ENCODE measurements at places on chromosomes 2 and 18. TPM values are rescaled to one million over a fixed set of nuclear protein-coding genes. Genes with fewer than 3 reads are reported as not detected.

DNA sequence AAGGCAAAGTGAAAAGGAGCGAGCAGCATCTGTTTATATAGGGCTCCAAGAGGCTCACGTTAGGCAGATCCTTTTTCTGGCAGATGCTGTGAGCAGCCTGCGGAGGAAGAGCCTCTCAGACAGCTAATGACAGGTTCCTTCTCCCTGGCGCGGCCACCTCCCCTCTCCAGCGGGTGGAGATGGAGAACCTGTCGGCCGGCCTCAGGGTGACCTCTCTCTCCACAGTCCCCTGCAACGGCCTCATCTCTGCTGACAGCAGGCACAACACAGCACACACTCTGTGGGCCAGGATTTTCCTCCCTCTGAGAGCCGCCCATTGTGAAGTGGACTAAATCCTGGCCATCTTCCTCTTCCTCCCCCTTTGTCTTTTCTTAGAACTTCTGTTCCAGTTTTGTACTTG is 119.8 kb downstream of the PRKCE start:
- H3K27ac ChIP-seq: peak overlapping the region; percentile 63
- H3K4me3 ChIP-seq: no peak overlapping the region

MYO5B gene
- total RNA-seq: 6.7 TPM

DNA sequence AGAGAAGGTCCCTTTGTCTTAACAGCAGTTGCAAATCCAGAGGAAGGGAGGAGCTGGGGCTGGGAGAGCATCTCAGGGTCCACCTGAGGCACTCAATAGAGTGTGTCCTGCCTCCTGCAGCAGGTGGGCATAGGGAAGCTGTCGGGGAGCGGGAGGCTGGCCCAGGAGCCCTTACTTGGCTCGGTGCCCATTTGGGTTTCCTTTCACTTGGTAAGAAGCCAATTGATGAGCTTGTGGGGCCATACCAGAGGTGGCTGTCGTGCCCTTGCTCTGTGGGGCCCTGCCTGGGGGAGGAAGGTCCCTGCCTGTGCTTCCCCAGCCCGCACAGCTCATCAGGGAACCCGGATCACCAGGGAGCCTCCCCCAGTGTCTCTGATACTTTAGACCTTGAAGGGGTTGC is 229.7 kb downstream of the DYSF start:
- no peak overlapping the region for H3K4me3 ChIP-seq
- no peaks in the 10 kb centered on the region for H3K36me3 ChIP-seq
- H3K27ac ChIP-seq: no peak overlapping the region
- no peaks in the 10 kb centered on the region for H3K4me1 ChIP-seq
- no peak for DNase-seq

DNA sequence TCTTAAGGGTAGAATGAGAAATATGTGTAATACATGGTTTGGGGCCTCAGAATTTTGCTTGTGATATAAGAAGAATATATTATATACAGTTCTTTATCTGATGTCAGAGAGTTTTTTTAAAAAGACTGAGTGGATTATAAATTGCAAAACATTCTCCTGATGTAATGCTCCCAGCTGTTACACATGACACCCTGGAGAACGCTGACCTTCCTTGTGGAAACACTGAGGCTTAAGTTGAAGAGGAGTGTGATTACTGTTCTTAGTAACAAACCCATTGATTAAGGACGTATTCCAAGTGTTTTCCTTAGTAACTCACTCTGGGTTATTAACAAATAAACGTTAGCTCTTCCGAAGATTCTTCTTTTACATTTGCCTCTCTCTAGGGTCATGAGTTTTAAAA is 1069.3 kb upstream of the CNTNAP5 start:
- no peaks in the 10 kb centered on the region for H3K4me1 ChIP-seq
- H3K27ac ChIP-seq: no peak overlapping the region

DLGAP1 gene
- total RNA-seq: 18.5 TPM

GRCh38 chr2:154455866-154456265 is 242.6 kb upstream of the KCNJ3 start:
- no peaks in the 10 kb centered on the region for H3K4me1 ChIP-seq
- DNase-seq: no peak
- no peaks in the 10 kb centered on the region for H3K36me3 ChIP-seq
- no peak overlapping the region for H3K27ac ChIP-seq

TACR1 gene
- not detected for total RNA-seq

CNGA3 gene
- not detected for total RNA-seq

Measured in neural progenitor cell (in vitro differentiated cells).